ENCODE measurements at places on chromosomes 1 and 21. TPM values are rescaled to one million over a fixed set of nuclear protein-coding genes. Genes with fewer than 3 reads are reported as not detected.

- DNase-seq, result no peak
These were observed 214.1 kb downstream of the DYRK1A start for GRCh38 chr21:37580666-37581065.

DNA sequence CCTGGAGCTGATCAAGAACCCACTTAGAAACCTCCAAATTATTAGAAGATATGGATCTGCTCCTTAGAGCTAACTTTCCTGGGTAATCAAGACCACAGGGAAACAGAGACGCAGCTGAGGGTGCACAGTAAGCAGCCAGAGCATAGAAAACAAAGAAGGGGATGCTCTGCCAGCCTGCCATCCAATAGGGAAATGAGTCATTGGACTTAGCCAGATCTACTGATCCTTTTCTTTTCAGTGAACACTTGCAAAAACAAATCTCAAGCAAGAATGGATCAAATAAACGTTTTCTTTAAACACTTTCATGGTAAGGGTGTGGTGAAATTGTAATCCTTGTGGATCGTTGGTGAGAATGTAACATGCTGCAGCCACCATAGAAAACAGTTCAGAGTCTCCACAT lies 474.0 kb downstream of the LTN1 start:
- DNase-seq, result no peak

DNA sequence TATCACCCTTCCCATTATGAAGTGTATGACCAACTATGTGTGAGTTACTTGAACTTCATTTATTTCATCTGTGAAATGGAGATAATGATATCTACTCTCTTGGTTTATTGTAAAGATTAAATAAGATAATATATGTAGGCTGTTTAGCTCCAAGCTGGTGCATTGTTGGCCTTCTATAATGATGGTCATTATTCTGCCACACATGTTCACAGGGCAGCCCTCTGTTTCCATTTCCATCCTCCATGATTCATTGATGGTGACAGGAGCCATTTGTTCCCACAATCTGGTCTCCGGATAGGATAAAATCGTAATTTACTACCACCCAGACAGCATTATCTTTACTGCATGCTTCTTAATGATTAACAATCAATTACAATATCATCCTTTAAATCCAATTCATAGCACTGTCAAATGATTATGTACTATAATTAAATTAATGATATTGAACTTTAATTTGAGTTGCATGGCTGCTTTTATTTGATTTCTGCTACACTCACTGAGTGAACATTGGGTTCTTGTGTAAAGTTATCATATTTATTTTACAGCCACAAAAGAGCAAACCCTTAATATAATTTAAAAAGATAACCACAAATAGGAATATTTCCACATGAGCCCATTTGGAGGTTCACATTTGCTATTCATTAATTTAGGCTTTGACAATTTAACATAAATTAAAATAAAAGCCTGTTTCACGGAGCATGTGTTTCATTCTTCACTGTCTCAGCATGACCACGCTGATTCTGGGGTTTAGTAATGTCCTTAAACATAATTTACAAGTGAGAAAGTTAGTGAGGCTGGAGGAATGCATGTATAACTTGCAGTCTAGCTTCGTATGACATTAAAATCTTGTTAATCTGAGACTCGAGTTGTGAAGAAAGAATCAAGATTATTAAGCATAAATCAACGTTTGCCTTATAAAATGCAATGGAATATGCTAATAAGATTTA lies 596.4 kb upstream of the ZRANB2 start:
- DNase-seq, result no peak

The CYP4A22 gene
- total RNA-seq, result not detected

All from activated CD4-positive, alpha-beta T cell treated with anti-CD3 and anti-CD28 coated beads, Interleukin-2, amount 10 ng/mL, durations not matched to agents 24 days and 14 days (primary cell).